HCEC 1CT (cell line): ENCODE measurements at places on chromosomes 3 and 15.

- no peak for DNase-seq
Observed at GRCh38 chr3:79314962-79315361, 452.8 kb downstream of the ROBO1 start.

- DNase-seq = no peak
Observed at GRCh38 chr3:192826214-192827006, 91.2 kb downstream of the MB21D2 start.

DNA sequence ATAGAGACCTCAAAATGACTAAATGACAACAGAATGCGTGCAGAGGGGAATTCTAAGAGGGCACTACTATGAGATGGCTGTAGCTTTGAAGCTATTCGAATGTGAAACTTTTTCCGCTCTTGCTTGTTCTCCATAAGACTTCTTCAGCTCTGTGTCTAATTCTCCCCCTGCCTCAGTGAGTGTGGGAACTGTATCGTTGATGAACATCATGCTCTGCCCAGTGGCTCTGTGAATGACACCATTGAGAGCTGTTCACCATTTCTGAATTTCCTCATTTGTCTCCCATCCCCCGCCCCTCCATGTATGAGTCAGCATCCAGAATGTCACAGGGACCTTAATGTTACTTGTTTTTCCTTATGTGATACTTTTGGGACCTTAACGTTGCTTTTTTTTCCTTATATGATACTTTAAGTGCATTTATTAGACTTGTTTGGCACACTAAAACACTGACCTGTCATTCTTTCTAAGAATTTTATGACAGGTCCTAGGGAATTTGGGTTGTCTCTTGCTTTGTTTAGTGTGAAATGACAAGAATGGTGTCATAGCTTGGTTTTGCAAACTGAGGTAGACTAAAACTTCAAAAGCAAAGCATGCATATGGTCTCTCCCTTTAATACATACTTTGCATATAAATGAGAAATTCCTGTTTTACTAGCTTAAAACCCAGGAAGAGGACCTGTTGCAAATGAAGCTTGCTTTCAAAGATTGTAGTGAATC is 99.6 kb downstream of the FNDC3B start:
- peak; percentile 42 for DNase-seq

DNA sequence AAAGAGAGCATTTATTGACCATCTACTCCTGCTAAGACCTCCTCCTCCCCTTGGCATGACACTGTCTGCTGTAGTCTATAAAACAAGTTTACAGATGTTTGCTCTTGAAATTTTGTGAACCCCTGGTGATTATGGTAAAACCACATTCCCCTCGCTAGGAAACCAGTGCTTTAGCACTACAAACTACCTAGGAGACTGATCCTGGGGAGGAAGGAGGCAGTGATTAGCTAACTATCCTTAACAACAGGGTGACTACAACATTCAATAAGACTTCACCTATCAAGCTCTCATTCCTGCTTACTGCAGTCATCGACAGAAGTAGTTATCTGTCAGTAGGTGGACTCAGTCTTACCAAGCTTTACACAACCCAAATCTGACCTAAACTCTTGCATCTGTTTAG is 371.3 kb downstream of the TUSC7 start:
- no peak for DNase-seq

DNA sequence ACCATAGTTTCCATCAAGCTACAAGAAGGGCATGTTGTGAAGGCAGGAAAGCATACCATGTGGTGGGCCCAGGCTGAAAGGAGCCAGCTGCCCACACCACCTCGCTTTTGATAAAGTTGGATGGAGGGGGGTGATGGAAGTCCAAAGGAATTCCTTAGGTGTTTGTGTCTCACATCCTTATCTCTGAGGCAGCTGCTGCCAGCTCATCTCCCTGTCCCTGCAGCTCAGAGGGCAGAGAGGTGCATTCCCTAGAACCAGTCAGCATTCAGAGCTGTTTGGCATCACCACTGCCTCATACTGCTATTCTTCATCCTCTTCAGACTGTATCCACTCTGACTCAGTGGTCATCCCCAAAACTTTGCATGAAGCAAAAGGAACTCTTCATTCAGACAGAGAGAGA is 141.5 kb upstream of the BFSP2 start:
- no peak for DNase-seq

DNA sequence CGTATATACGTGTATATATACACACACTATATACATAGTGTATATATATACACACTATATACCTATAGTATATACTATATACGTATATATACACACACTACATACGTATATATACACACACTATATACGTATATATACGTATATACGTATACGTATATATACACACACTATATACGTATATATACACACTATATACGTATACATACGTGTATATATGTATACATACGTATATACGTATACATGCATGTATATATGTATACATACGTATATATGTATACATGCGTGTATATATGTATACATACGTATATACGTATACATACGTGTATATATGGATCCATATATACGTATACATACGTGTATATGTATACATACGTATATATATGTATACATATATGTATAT is 9.4 kb downstream of the HACL1 start:
- no peak for DNase-seq

GRCh38 chr15:41493902-41494189 is 172 bp downstream of the ITPKA start:
- DNase-seq = no peak

DNA sequence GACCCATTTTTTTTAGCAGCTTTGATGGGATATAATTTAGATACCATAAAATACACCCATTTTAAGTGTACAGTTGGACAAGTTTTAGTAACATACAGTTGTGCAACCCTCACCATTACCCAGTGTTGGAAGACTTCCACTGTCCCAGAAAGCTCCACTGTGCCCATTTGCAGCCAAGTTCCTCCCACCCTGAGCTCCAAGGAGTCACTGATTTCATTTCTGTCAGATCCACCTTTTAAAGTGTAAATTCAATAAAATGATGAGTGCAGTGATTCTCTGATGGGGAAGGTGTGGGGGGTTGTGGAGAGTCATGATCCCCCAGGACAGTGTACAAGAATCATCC is 93.2 kb upstream of the IGF1R start:
- no peak for DNase-seq

- peak; percentile 89 for DNase-seq
Observed at GRCh38 chr3:155243512-155243921, 50.0 kb downstream of the STRIT1 start.

- no peak for DNase-seq
Observed at GRCh38 chr3:53550005-53550620, 55.7 kb downstream of the CACNA1D start.

DNA sequence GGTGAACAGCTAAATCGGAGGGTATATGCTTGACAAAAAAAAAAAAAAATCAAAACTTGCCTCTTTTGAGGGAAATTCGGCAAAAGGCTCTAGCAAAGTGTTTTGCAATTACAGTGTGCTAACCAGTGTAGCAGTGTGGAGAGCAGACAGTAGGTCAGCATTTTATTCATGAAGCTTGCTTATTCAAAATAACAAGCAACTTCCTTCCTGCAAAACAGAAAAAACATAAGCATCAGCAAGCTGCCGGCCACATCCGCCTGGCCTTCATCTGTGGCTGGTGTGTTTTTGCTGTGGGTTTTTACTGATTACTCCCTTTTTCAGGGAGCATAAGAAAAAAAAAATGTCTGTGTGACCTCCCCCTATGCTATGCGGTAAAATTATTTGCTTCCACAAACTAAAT is 434.1 kb downstream of the OCA2 start:
- DNase-seq = no peak

- DNase-seq = no peak
Observed at GRCh38 chr3:152499791-152500385, 231.2 kb downstream of the MBNL1 start.

GRCh38 chr3:49937090-49937489 is 2.9 kb upstream of the RBM6 start:
- DNase-seq = no peak

- no peak for DNase-seq
Observed at GRCh38 chr15:93973287-93973686, 258.1 kb upstream of the MCTP2 start.

DNA sequence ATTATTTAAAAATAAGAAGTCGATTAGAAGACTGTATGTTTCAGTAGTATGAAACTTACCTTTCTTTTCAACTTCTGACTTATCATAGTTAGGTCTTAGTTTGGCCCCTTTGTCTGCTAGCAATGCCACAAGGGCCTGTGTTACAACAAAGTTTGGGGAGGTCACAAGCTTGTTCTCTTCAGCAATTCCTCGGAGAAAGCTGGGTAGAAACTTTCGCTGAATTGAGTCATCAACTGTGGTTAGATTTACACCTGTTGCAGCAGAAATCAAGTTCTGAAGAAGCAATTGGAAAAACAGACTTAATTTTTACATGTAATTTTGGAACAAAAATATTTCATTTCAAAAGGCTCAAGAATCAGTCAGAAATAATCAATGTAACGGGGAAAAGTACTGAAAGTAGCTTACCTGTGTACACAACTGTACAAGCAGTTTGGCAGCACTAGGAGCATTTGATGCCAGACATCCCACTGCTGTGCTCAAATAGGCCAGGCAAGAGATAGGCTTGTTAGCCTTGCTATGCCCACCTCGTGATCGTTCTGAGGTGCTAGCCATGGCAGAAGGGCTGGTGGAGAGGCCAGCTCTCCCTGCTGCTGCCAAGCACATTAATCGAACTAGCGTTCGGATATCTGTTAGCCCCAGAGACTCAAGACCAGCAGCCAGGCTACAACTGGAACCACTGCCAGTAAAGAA is 58.6 kb downstream of the FBXL22 start:
- DNase-seq = no peak

DNA sequence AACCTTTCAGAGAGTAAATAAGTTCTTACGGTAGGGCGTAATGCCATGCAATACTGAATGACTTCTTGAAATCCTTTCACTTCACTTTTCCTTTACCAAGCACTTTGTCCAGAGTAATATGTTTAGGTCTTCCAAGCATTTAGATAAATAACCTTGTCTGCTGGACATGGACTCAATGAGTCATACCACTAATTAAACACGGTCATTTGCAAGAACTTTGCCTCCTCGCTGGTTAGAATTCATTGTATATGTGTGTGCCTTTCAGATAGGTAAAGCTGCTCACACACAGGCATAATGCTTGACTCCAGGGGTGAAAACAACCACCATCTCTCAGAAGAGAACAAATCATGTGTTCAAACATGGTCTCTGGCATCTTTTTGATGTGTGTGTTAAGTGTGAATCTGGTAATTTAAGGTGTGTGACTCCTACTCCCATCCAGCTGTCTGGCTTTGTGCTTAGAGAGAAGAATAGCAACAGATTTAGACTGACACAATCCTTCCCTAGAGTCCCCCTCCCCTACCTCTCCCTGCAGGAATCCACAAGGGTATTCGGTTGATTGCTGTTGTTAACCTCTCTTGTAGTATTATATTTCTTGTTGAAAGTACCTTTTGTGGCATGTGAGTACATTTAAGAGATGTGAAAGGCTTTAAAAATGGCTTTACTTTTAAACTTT is 419.0 kb downstream of the CNTN4 start:
- DNase-seq = no peak

DNA sequence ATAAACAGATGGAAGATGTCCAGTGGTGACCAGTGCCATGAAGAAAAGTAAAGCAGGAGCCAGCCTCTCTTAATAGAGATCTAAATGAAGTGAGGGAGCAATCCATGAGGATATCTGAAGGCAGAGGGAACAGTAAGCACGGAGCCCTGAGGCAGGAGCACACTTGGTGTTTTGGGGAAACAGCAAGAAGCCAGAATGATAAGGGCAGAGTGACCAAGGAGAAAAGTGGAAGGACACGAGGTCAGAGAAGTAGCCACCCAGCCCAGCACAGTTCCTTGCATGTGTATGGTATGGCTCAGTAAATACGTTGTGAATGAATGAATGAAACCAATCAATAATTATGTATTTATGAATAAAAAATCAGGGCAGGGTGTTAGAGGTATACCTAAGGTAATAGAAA is 11.6 kb downstream of the KLHL18 start:
- DNase-seq = no peak

DNA sequence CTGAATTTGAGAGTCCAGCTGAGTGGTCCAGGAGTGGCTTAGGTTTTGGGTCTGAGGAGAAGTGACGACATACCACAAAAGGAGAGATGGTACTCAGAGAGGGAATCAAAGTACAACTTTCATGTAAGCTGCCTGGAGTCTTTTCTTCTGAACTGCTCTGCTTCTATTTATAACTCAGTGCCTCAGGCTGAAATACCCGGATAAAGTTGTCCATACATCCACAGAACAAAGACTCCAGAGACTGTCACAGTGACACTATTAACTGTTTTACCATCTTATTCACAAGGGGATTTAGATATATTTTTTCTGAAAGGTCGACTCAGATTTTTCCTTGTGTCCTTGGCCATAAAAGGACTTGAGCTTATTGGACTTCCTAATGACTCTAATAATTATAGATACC is 264.3 kb upstream of the DNAJC19 start:
- DNase-seq = no peak

DNA sequence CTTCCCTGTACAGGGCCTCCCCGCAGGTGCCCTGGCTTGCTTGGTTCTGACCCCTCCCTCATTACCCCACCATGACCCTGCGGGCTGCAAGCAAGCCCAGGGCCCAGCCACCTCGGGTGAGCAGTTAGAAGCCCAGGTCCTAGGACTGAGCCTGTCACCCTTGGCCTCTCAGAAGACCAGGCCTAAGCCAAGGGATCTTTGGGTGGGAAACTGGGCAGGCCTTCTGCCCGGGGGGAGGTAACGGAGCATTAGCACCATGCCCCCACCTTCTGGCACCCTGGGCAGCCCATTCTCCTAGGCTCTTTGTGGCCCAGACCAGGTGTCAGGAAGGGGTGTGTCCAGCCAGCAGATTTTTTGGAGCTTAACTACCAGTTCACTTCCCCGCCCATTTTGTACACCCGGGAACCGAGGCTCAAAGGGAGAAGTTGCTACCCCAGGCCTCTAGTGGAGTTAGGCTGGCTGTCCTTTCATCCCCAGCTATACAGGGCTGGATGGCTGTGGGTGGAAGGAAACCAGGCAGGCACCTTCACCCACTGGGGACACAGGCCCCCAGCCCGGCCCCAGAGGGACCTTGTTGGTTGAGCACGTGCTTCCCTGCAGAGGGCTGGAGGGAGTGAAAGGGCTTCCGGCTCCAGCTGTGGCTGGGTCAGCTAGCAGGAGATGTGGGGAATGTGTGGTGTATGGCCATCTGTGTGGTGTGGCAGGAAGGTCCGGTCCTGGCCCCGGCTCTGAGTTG is 1.4 kb downstream of the CSK start:
- DNase-seq = peak; percentile 36

GRCh38 chr3:567488-568185 is 371.1 kb downstream of the CHL1 start:
- DNase-seq = no peak

DNA sequence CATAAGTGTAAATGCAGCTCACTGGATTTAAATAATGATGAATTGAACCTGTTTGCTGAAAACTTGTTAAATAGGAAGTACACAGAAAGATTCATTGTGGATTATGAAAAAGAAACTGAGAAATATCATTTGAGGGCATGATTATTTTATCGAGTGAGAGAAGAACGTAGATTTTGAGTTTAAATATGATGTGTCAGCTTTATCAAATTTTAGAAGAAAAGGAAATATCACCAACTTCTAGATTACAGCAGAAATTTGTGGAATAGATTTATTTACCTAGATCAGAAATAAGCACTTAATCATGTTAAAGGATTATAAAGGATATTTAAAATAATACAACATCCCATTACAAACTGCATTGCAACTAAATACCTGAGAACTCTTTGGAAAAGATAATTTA is 315.5 kb downstream of the ZPLD1 start:
- no peak for DNase-seq
